ENCODE measurements at places on chromosomes 7 and 10.

GRCh38 chr7:116876664-116877442 is 14.5 kb downstream of the CAPZA2 start:
- no peak for DNase-seq

GRCh38 chr7:13821152-13821787 is 168.2 kb downstream of the ETV1 start:
- no peak for DNase-seq

DNA sequence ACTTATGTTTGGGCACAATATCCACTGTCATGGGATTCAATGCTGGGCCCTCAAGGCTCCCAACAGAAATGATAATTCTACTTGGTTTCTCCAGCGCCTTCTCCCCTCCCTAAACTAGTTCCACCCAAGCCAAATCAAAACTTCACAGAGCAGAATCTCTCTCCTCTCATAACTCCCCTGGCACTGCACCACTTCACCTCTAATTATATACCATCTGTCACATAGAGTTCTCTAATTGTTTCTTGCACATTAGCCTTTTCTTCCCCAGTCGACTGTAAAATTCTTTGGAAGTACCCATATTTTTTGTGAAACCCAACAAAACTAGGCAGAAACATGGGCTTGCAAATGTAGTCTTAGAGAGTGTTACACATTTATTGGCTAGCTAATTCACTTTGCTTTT is 8.1 kb downstream of the SGMS1 start:
- no peak for DNase-seq

DNA sequence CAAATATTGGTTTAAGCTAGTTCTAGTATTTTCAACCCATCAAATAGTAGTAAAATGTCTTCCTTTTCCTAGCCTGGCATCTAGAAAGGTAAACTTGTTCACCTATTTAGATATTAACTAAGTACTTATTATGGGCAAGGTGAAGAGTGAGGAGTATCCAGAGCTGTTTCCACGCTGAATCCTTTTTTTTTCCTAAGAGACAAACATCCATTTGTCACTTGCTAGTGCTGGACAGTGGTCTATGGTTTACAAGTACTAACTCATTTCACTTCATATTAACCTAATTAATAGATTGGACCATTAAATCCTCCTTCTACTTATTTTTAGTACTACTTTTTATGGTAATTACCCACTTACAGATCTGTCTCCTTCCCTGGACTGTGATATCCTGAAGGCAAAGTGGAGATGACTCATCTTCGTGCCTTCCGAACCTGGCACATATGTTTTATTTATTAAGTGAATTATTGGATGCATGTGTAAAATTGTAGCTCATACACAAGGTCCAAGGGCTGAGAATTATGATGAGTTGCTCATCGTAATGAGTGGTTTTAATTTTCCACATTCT is 159.6 kb upstream of the IGFBP3 start:
- no peak for DNase-seq

DNA sequence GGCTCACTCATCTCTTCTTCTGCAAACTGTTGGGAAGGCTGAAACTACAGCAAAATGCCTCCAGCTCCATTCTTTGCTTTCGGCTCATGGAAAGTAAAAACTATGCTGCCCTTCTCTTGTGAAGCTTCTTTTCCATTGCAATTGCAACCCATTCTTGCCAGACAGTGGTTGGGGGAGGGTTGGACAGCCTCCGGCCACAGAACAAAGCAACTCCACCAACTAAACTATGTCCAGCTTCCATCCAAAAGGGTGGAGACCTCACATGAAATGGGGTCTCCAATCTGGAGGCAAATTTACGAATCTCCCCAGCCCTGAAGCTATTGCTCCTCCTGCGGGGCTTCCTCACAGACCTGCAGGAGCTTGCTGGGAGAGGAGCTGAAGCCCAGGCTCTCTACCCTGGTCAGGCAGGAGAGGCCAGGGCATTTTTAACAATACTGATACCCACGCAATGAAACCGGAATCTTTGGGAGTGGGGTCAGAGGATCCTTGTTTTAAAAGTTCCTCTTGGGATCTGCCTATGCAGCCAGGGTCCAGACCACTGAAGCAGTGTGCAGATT is 549 bp downstream of the GPNMB start:
- DNase-seq, result no peak

GRCh38 chr7:156458011-156458410 is 182.6 kb upstream of the RNF32 start:
- DNase-seq, result no peak

All from activated T-cell treated with anti-CD3 and anti-CD28 coated beads for 48 hours (primary cell).